EH (cell line): ENCODE measurements at places on chromosomes 16 and 17.

DNA sequence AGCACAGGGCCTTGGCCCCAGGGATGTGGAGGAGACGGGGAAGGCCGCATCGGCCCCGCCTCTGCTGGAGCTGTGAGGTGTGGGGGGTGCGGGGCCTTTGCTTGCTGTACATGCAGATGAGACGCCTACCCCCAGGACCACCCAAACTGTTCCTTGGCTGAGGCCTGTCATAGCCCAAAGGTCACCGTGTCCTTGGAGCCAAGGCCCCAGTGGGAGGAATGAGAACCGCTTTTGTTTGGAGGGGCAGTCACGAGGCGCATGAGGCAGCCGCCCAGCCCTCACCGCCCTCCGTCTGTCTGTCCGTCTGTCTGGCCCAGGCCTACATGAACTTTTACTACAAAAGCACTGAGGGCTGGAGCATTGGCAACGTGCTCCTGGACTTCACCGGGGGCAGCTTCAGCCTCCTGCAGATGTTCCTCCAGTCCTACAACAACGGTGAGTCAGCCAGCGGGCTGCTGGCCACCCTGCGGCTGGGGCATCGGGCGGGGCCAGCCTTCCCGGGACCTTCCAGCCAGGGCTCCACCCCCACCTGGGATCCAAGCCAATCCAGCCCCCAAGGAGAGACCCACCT, 8.8 kb downstream of the TAX1BP3 start:
- DNase-seq = peak; percentile 91

DNA sequence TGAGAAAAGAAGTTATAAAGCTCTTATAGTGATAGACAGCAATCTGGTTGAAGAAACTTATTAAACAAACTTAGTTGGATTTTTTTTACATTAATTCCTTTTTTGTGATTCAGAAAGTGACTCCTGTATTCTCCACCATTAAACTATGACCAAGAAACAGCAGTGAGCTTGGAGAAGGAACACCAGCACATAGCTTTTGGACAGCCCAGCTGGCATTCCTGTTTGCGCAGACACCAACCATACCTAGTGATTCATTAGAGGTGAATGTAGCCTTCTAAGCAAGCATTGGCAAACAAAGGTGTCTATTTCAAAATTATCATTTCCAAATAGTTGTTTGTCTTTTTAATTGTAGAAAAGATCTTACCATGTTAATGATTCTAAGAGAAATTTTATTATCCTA, 94.4 kb downstream of the STXBP4 start:
- peak; percentile 42 for DNase-seq

GRCh38 chr17:700504-701094, 14.0 kb downstream of the VPS53 start:
- DNase-seq = peak; percentile 63

DNA sequence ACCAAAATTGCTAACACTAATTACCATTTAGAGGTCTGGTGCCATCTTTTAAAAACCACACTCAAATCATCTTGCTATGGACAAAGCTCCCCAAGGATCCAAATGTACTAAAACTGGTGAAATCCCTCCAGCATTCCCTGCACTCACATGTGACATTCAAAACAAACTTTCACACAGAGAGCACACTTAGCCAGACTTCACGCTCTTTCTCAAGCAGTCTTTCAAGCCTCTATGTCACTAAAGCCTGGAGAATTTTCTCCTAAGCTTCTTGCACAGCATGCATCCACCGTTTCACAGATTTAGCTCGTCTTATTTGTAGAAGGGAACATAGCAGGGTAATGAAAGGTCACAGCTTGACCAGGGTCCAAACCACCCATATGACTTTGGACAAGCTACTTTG, 19.3 kb downstream of the CMTM3 start:
- no peak for DNase-seq
